HT-29 (cell line): ENCODE measurements at places on chromosomes 3 and 15.

DNA sequence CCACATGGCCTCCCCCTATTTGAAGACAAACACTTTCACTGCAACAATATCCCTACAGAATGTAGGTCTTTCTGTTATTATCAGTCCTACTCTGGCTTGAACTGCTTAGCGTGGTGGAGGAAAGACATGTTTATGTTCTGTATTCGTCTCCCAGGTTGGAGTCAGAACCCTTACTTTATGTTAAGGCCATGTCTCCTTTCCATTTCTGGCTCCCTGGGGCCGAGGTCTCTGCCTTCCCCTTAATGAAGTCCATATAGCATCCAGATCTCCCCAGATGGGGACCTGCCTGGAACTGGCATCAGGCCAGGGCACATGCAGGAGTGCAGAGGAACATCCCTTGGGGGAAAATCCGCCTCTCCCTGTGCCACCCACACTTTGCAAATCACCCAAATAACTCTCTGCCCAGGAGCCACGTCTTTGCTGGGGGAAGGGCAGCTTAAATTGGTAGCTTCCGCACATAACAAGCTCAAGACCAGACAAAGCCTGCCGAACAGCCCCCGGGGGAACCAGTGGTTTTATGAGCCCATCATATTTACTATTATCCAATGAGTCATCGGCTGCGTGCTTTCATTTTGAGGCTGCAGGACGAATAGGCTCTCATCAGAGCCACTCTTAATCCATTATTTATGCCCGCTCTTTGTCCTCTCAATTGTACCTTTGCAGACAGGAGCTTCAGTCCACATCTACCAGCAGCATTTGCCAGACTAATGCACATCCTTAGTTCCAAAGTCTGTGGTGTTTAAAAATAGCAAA lies 237.0 kb downstream of the UACA start:
- DNase-seq = peak; percentile 92

- DNase-seq = no peak
These were observed 83.3 kb downstream of the IGF2BP2 start for GRCh38 chr3:185741586-185741985.

- DNase-seq = no peak
These were observed 73.5 kb downstream of the PEAK1 start for GRCh38 chr15:77346245-77347036.

DNA sequence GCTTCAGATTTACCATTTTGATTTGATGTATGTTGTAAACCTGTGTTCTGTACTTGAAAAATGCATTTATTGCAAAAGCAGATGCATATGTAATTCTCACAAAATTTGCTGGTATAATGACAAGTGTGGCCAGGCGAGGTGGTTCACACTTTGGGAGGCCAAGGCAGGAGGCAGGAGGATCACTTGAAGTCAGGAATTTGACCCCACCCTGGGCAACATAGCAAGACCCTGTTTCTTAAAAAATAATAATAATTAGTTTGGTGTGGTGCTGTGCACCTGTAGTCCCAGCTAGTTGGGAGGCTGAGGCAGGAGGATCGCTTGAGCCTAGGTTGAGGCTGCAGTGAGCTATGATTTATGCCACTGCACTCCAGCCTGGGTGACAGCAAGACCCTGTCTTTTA lies 4.7 kb upstream of the HYKK start:
- DNase-seq = no peak

- no peak for DNase-seq
These were observed 335.3 kb downstream of the CLSTN2 start for GRCh38 chr3:140270329-140270728.
